ENCODE measurements at places on chromosomes 12 and 14. TPM values are rescaled to one million over a fixed set of nuclear protein-coding genes. Genes with fewer than 3 reads are reported as not detected.
A peak's percentile ranks its signal among the peaks of the same experiment; 100 is the strongest.

- no peaks in the 10 kb centered on the region for H3K27me3 ChIP-seq
- no peak for DNase-seq
- H3K4me1 ChIP-seq, result no peaks in the 10 kb centered on the region
- H3K36me3 ChIP-seq, result no peaks in the 10 kb centered on the region
- no peak overlapping the region for H3K27ac ChIP-seq
Measured at GRCh38 chr12:675562-675961, 12.3 kb upstream of the NINJ2 start.

DNA sequence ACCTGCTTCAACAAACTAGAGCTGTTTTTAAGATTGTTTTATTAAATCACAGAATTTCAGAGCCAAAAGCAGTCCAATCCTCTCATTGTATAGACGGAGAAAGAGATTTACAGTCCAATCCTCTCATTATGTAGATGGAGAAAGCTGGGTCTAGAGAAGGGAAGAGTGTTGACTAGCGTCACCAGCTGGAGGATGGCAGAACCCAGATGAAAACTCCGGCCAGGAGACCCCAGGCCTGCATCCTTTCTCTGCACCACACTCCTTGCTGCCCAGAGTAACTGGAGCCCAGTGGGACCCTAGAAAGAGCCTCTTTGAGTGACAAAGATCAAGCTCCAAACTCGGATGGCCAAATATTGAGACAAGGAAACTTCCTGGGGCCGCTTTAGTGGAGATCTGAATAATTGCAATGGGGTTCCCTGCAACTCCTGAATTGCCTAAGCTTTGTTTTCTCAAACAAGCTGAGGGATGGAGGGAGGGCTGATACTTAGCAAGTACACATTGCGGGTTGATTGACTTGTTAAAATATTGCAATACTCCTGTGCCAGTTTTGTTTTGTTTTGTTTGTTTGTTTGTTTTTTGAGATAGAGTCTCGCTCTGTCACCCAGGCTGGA is 12.5 kb downstream of the AMDHD1 start:
- DNase-seq, result no peak
- H3K4me3 ChIP-seq, result no peak overlapping the region
- no peaks in the 10 kb centered on the region for H3K4me1 ChIP-seq
- H3K27ac ChIP-seq, result no peak overlapping the region
- H3K36me3 ChIP-seq, result no peaks in the 10 kb centered on the region

DNA sequence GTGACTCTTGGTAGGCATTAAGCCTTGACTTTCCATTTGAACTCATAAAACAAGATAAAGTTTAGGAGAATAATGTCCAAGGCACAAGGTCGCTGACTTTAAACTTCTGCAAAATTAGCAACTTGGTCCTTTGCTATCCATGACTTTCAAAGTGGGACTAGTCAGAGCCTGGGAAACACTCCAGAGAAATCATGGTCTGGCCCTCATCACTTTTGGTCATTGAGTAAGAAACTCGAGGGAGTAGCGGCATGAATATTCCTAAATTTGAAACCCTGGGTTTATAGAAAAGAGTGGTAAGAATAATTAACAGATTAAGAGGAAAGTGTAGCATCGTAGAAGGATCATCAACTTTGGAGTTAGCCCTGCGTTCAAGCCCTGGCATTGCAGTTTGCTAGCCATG is 16.9 kb upstream of the APPL2 start:
- H3K4me1 ChIP-seq, result peaks cover 44% of the 10 kb centered on the region
- H3K4me3 ChIP-seq, result no peak overlapping the region
- no peak overlapping the region for H3K27ac ChIP-seq
- DNase-seq, result no peak

DNA sequence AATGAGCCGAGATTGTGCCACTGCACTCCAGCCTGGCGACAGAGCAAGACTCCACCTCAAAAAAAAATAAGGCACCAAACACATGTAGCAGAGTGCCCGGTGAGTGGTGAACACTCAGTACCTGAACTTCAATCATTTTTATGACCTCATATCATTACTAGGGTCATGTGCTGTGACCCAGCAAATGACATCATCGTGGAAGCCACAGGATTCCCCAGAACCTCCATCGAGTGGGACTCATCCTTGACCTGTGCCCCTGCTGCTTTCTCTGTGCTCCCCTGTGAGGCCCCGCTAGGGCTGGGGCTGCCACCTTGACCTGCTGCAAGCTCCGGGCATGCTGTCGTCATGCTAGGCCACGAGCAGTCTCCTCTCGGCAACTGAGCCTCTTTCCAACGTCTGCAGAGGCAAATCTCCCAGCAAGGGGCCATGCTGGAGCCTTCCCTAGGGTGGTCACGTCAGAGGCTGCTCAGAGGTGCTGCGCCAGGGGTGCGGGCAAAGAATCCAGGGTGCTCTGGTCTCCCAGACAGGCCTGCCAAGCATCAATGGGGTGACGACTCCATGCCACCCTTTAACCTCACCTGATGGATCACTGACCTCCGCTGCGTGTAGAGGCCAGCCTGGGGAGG is 18.5 kb downstream of the GLTP start:
- no peak overlapping the region for H3K4me3 ChIP-seq
- H3K36me3 ChIP-seq, result peaks cover 18% of the 10 kb centered on the region
- no peak for DNase-seq
- H3K4me1 ChIP-seq, result peaks cover 16% of the 10 kb centered on the region
- no peaks in the 10 kb centered on the region for H3K27me3 ChIP-seq

GRCh38 chr14:92603309-92604242 is 90.0 kb downstream of the RIN3 start:
- DNase-seq, result peak; percentile 30
- H3K4me3 ChIP-seq, result peak overlapping the region; percentile 37
- peaks cover 21% of the 10 kb centered on the region for H3K4me1 ChIP-seq
- H3K36me3 ChIP-seq, result no peaks in the 10 kb centered on the region

DNA sequence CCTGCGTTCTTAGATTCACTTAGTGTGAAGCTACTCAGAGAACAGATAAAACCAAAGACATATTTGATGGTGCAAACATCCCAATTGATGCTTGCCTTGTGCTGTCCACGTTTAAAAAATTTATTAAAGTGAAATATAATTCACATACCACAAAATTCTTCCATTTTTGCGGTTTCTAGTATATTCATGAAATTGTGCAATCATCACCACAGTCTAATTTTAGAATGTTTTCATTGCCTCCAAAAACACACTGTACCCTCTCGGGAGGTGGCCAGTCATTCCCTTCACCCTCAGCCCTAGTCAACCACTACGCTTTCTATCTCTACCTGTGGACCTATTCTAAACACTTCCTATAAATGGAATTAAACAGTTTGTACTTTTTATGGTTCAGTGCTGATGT is 1109.2 kb downstream of the FLRT2 start:
- H3K4me1 ChIP-seq, result no peaks in the 10 kb centered on the region
- no peaks in the 10 kb centered on the region for H3K27me3 ChIP-seq
- H3K4me3 ChIP-seq, result no peak overlapping the region
- no peaks in the 10 kb centered on the region for H3K36me3 ChIP-seq
- no peak overlapping the region for H3K27ac ChIP-seq
- no peak for DNase-seq

SMIM41 gene
- total RNA-seq, result 1.8 TPM

- H3K4me1 ChIP-seq, result peaks cover 7% of the 10 kb centered on the region
- no peak overlapping the region for H3K27ac ChIP-seq
- no peaks in the 10 kb centered on the region for H3K36me3 ChIP-seq
- H3K4me3 ChIP-seq, result no peak overlapping the region
- H3K27me3 ChIP-seq, result no peaks in the 10 kb centered on the region
- DNase-seq, result no peak
Measured at GRCh38 chr12:121964813-121965643, 46.6 kb downstream of the CFAP251 start.

Data from thoracic aorta (tissue), 2 donors.